ENCODE measurements at places on chromosomes 5 and 9. TPM values are rescaled to one million over a fixed set of nuclear protein-coding genes. Genes with fewer than 3 reads are reported as not detected.

GRCh38 chr5:124544366-124545055 is 201.9 kb downstream of the ZNF608 start:
- H3K27ac ChIP-seq, result no peak overlapping the region
- H3K4me3 ChIP-seq, result no peak overlapping the region
- peaks cover 11% of the 10 kb centered on the region for H3K27me3 ChIP-seq
- H3K36me3 ChIP-seq, result no peaks in the 10 kb centered on the region
- DNase-seq, result no peak

DNA sequence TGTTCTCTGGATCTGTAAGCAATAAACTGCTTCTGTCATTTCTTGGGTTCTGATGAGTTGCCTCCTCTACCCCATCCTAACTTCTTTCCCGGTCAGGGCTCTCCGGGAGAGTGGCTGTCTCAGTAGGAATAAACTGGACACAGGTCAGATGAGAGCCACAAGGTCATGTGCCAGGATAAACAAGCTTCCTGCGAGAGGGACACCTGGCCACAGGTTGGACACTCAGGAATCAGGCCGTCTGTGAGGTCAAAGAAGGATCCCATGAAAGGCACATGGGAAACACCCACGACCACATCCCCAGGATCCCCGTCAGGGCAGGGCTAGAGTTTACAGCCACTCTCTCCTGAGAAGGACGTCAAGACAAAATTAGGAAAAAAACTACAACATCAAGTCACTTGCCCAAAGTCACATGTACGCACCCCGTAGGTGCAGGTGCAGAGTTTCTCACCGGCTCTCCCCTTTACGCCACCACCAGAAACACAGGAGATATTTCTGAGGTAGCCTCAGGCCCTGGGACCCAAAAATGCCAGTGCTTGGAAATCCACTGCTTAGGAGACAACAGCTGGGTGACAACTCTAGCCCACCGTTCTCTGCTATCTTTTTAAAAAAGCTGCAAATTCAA is 28.7 kb downstream of the CCT5 start:
- no peak overlapping the region for H3K4me3 ChIP-seq
- H3K27me3 ChIP-seq, result peaks cover 2% of the 10 kb centered on the region
- no peak for DNase-seq

- H3K36me3 ChIP-seq, result no peaks in the 10 kb centered on the region
- H3K4me3 ChIP-seq, result peak overlapping the region; percentile 59
- H3K27me3 ChIP-seq, result peaks cover 35% of the 10 kb centered on the region
- no peak overlapping the region for H3K27ac ChIP-seq
Measured at GRCh38 chr5:59275510-59276324, 617.8 kb downstream of the PDE4D start.

DNA sequence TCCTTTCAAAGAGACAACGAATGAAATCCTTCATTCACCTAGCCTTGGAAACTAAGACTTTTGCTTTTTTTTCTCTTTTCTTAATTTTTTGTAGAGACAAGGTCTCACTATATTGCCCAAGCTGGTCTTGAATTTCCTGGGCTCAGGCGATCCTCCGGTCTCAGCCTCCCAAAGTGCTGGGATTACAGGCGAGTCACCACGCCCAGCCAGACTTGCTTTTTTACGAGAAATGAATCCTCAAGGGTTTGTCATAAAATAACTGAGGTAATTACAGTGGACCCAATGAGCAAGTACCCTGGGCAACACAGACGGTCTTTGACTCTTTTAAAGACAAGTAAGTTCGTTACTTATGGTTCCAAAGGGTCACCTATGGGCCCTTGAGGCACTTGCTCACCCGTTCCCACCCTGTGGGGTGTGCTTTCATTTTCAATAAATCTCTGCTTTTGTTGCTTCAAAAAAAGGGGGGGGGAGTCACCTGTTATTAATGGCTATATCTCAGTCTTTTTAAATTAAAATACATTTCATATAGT is 70.4 kb downstream of the TRPM6 start:
- H3K36me3 ChIP-seq, result no peaks in the 10 kb centered on the region
- peaks cover 13% of the 10 kb centered on the region for H3K27me3 ChIP-seq
- no peak overlapping the region for H3K27ac ChIP-seq
- H3K4me3 ChIP-seq, result no peak overlapping the region

DNA sequence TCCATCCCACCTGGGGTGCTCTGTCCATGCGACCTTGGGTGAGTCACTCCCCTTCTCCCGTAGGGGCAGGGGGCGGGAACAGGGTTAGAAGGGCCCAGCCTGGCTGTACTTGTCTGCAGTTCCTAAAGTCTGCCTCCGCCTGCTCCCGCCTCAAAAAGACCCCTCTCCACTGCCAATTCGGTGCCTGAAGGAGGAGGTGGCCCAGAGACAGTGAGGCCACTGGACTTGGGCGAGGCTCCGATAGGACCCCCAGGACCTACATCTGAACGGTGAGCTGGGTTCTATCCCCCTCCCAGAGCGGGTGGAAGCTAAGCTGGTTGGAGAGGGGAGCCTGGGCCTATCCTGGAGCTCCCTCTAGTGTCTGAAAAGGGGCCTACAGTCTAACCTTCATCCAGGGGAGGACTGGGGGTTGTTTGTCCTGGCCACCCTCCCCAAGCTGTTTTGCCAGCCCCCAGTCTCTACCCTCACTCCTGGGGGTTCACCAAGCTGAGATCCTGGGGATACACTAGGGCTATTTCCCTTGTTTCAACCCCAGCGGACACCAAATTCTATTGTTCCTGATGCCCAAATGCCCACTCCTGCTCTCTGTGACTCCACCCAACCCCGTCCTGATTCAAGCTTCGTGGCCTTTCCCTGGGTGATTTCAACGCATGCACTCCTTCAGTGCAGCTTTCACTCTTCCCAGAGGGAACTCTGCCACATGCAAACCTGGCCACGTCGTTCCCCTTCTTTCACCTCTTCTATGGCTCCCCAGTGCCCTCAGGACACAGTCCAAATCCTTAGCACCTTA is 6.1 kb upstream of the CRB2 start:
- H3K27ac ChIP-seq, result no peak overlapping the region
- H3K4me1 ChIP-seq, result peaks cover 3% of the 10 kb centered on the region
- H3K27me3 ChIP-seq, result peaks cover 12% of the 10 kb centered on the region
- H3K4me3 ChIP-seq, result no peak overlapping the region

DNA sequence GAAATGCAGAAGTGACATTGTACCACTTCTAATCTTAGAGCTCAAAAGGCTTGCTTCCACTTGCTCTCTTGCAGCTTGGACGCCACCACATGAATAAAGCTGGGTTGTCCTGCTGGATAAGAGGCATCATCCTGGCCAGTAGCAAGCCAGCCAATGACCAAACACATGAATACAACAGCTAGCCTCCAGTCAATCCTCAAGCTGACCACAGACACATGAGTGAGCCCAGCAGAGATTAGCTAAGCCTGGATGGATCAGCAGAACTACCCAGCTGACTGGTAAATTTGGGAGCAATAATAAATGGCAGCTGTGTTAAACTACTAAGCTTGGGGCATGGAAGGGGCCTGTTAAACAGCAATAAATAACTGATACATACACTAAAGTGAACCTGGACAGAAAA is 121.1 kb upstream of the SLC12A2 start:
- no peaks in the 10 kb centered on the region for H3K27me3 ChIP-seq
- H3K36me3 ChIP-seq, result peaks cover 30% of the 10 kb centered on the region

DNA sequence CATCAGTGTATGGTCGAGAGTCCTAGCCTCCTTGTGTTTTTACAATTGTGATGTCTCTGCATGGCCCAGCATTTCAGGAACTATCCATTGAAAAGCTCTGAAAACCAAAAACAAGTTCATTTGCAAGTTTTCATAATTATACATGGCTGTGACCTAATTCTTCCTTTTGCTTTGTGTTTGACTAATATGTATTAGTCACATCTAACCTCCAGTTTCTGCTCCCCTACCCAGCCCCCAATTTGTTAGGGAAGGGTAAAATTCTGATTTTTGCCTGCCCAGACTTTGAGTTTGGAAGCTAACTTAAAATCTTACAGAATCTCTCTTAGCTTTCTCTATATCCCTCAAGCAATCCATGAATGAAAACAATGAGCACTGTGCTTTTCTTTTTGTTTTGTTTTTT is 128.2 kb upstream of the SEMA6A start:
- H3K36me3 ChIP-seq, result no peaks in the 10 kb centered on the region
- no peak overlapping the region for H3K4me3 ChIP-seq
- H3K27ac ChIP-seq, result no peak overlapping the region
- H3K4me1 ChIP-seq, result no peaks in the 10 kb centered on the region
- no peaks in the 10 kb centered on the region for H3K27me3 ChIP-seq

- H3K36me3 ChIP-seq, result no peaks in the 10 kb centered on the region
- peaks cover 3% of the 10 kb centered on the region for H3K27me3 ChIP-seq
- H3K4me1 ChIP-seq, result no peaks in the 10 kb centered on the region
- no peak overlapping the region for H3K4me3 ChIP-seq
- DNase-seq, result no peak
Measured at GRCh38 chr9:119853126-119853525, 483.9 kb upstream of the BRINP1 start.

DNA sequence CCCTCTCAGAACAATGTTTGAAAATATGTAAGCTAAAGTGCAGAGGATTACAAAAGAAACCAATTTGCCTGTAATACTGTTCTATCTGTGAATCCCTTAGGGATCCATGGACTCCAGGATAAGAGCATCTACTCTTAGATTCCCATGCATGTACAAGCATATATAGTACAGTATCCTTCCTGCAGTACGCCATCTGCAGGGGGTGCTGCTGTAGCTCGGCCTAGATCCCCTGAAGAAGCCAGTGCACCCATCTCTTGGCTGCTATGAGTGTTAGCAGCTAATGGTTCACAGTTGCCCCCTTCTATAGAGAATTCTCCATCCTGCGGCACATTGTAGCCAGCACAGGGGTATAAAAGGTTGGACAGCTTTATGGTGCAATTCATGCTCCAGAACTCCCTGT is 61.8 kb upstream of the SLC30A5 start:
- DNase-seq, result no peak
- no peak overlapping the region for H3K27ac ChIP-seq

DNA sequence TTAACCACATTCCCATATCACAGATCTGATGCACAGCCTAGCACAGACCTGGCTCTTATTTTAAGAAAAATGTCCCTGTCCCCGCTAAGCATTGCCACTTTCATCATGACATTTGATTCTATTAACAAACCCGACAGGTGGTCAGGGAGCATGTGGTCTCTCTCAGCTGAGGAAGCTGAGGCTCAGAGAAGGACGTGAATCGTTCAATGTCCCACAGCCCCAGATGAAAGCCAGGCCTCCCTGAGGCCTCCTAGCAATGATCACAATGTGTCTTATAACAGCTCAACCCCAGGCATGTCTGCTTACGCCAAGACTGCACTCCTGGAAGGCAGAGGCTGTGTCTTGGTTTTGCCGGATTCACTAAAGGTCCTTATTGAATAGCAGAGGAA is 10.4 kb upstream of the CRB2 start:
- H3K4me1 ChIP-seq, result peaks cover 20% of the 10 kb centered on the region
- no peak overlapping the region for H3K27ac ChIP-seq
- H3K27me3 ChIP-seq, result peaks cover 1% of the 10 kb centered on the region
- no peak for DNase-seq
- H3K36me3 ChIP-seq, result no peaks in the 10 kb centered on the region

Gene PCDHB7
- total RNA-seq, result not detected

Gene ASTN2
- total RNA-seq, result 3.9 TPM

Gene PDE6A
- not detected for total RNA-seq

Gene RPP25L
- total RNA-seq, result 34.6 TPM

Gene EXD3
- 4.2 TPM for total RNA-seq

Gene C1QTNF2
- total RNA-seq, result not detected

Gene CNTNAP3
- total RNA-seq, result not detected

Measured in activated naive CD8-positive, alpha-beta T cell treated with anti-CD3 and anti-CD28 coated beads for 36 hours (primary cell).